Ureter (tissue), 1 donor: ENCODE measurements at places on chromosomes 5 and 9. TPM values are rescaled to one million over a fixed set of nuclear protein-coding genes. Genes with fewer than 3 reads are reported as not detected.

DNA sequence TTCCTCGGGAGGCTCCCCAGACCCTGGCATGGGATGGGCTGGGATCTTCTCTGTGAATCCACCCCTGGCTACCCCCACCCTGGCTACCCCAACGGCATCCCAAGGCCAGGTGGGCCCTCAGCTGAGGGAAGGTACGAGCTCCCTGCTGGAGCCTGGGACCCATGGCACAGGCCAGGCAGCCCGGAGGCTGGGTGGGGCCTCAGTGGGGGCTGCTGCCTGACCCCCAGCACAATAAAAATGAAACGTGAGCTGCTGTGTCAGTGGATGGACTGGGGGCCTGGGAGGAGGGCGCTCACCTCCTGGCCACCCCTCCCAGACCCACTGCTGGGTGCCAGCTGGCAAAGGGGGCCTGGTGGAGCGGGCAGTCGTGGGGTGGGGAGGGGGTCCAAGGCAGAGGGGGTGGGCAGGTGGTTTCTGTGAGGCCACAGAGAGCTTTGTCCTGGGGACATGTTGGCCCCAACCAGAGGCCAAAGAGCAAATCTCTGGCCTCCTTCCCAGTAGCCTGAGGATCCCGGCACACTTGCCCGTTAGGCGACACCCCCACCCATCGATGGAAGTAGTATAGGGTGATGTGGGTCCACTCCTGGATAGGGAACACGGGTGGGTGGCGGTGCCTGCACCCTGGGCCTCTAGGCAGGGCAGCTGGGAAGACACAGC is 9.8 kb downstream of the EGFL7 start:
- DNase-seq, result no peak

Gene PCDHAC2
- 4.0 TPM for total RNA-seq

- DNase-seq, result no peak
These were observed 2.8 kb upstream of the IL33 start for GRCh38 chr9:6212722-6213375.

Gene FGFR4
- total RNA-seq, result 6.4 TPM

Gene FAM81B
- total RNA-seq, result 0.57 TPM

DNA sequence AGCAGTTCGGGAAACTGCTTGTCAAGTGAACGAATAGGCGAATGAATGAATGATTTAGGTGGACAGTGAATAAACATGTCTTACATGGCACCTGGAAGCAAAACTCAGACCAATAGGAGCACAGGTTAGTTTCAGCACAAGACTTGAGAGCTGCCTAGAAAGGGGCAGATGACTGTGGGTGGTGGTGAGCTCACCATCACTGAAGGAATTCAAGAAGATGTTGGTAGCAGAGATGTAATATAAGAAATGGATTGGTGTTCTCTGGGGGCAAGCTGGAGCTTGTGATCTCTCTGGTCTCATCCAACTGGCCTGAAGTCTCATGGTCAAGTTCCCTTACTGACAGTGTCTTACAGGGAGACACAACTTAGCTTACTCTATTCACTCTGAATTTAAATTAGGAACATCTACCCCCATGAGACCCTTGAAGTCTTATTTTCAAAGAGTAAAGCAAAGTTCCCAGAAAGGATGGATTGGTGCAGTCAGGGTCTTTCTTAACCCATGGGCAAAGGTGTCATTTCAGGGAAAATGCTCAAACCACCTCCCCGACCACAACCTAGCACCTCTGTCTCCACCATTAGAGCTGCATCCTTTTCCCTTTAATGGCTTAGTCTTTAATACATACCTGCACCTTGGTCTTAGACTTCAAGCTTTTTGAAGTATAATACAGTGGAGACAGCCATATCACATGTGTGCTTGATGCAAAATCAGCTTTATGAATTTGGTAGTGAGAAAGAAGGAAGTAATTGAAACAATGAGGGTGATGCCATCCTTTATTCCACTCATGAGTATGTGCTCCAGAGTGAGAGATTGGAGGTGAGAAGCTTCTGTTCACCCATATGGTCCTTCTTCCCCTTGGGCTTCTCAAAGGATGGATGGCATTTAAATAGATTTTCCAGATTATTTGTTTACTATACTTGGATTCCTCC is 5.1 kb downstream of the LCP2 start:
- DNase-seq, result no peak

GRCh38 chr9:119675951-119676350 is 306.7 kb upstream of the BRINP1 start:
- DNase-seq, result no peak

Gene TRAF2
- 16.4 TPM for total RNA-seq

DNA sequence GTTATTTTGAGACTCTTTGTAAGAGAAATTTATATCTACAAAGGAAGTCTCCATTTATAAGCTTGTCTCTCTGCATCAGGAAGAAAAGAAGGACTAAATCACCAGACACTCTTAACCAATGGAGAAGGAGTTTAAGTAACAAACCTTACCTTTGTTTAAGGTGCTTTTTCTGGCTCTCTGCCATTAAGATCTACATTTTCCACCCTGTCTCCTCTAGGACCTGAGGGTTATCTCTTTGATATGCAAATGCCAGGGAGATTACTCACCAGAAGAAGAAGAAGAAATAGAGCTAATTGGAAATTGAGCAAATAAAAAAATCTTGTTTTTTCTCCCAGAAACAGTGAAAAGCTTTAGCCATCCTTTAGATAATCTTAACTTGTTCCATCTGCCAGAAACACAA is 60.9 kb downstream of the CDKN2A start:
- DNase-seq, result no peak

Gene ENTPD8
- total RNA-seq, result not detected

DNA sequence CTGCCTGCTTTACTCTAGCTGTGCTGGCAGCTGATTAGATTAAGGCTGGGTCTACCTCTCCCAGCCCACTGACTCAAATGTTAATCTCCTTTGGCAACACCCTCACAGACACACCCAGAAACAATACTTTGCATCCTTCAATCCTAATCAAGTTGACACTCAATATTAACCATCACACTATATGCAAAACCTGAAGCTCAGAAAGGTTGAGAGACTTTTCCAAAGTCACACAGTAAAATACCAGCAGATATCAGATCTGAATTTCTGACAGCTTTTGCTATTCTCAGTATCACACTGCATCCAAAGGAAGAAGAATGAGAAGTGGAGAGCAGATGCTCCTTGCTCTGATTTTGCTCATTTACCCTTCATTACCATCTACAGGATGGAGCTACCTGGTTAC is 114.9 kb upstream of the RANBP3L start:
- no peak for DNase-seq

- DNase-seq, result no peak
These were observed 33.9 kb downstream of the PTBP3 start for GRCh38 chr9:112299514-112299913.

DNA sequence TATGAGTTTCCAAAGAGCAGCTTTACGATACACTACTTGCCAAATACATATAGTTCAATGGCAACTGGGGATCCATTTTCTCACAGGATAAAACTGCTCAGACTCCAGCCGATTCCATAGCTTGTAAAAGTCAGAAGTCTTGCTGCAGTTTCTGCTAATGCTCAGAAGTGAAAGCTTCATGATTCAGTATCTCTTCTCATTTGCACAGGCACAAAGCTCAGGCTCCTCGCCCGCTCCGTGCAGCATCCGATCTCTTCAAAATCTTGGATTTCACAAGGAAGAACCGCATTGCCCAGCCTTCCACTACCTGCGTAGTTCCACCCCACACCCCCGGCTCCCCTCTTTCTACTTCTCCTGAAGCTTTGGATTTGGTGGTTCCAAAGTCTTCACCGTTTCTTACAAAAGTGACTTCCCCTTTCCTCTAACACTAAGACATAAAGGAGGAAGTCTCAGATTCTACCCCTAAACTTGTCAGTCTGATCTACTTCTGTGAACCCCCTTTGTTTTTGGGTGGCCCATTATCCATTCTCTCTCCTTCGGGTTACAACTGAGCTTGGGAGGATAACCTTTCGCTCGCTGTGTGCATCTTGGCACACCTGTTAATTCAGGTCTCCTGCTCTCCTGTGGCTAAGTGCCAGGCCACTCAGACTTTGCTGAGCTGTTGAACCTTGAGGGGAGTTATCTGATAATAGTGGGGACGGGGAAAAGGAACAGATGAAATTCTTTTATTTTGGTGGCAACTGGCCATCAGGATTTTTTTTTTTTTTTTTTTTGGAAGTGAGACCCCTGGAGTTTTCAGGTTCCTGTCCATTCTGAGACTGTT is 194.1 kb downstream of the GNA14 start:
- no peak for DNase-seq

DNA sequence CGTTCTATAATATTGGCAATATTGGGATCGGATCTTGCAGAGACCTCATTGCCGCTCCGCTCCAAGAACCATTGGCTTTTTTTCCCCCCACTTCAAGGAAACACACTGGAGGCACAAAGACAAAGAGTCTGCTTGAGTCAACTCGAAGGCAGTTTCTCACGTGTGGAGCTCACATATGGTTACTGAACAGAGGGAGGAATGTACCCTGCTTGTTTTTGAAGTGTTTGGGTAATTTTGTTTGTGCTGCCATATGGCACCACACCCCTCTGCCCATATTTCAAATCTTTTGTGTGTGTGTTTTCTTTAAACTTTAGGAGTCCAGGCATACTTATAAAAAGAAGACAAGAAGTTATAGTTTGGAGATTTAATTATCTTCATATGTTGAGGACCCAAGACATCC is 595.9 kb downstream of the DTWD2 start:
- no peak for DNase-seq
